Osteoblast (primary cell): ENCODE measurements at places on chromosomes 12 and 14. TPM values are rescaled to one million over a fixed set of nuclear protein-coding genes. Genes with fewer than 3 reads are reported as not detected.

- H3K27me3 ChIP-seq: no peaks in the 10 kb centered on the region
- H3K4me3 ChIP-seq: no peak overlapping the region
- H3K4me1 ChIP-seq: peaks cover 50% of the 10 kb centered on the region
- H3K36me3 ChIP-seq: no peaks in the 10 kb centered on the region
- no peak for DNase-seq
These were observed 36.4 kb downstream of the SAMD4A start for GRCh38 chr14:54603362-54603761.

DDN gene
- total RNA-seq: under 0.01 and 0.29 TPM in 2 replicates

DNA sequence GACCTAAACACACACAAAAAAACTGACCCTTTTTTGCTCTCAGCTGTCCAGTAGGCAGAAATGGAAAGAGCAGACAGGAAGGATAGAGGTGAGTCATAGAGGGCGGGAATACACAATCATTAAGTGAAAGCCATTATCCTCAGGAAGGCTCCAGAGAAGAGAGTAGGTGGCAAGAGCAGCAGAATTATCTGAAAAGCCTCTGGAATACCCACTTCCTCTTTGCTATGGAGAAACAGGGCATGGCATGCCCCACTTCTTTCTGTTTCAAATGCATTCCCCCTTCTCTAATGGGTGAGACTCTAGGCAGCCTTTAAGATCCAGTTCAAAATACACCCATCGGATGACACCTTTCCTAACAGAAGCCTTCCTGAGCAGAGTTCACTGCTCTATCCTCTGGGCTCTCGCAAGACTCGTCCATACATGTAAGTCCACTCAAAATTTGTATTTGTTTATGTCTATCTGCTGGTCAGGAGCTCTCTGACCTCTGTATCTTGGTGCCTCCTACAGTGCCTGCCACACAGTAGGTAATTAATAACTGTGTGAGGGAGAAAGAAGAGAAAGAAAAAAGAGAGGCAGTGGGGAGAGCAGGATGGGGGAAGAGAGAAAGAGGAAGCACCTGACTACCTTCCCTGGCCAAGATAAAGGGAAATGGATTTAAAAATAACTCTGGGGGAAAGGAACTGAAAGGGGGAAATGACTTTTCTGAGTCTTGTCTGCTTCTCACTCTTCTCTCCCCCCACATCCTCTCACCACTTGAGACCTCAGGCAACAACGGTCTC, 8.5 kb downstream of the KLHL33 start:
- H3K4me1 ChIP-seq: peaks cover 4% of the 10 kb centered on the region
- no peak overlapping the region for H3K4me3 ChIP-seq
- H3K27ac ChIP-seq: no peak overlapping the region

DNA sequence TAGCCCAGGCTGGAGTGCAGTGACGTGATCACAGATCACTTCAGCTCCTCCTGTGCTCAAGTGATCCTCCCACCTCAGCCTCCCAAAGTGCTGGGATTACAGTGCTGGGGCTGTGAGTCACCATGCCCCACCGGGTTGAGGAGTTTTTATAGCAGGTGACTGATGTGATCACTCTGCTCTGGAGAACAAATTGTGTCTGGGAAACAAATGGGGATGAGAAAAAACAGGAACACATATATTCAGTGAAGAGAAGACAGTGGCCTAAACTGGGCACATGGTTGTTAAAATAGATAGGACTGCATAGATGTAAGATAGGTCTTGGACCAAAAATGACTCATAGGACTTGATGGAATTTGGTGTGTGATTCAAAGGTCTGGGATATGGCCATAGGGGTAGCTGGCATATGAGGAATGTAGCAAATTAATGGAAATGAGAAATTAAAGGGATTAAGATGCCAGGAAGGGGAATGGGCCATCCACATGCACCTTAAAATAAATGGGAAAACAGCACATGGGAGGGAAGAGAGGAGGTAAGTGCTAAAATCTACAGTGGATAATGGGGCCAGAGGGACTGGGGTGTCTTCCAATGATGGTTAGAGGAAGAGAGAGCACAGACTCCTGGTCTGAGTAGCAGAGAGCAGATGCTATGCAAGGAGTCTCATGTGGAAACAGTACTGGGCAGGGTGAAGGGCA, 11.2 kb downstream of the BCAT1 start:
- H3K27me3 ChIP-seq: no peaks in the 10 kb centered on the region
- H3K4me1 ChIP-seq: no peaks in the 10 kb centered on the region
- DNase-seq: peak; percentile 54
- H3K27ac ChIP-seq: no peak overlapping the region

GRCh38 chr14:22558221-22558913, 30.7 kb downstream of the DAD1 start:
- no peak overlapping the region for H3K4me3 ChIP-seq
- H3K36me3 ChIP-seq: peaks cover 3% of the 10 kb centered on the region

- H3K36me3 ChIP-seq: no peaks in the 10 kb centered on the region
- no peaks in the 10 kb centered on the region for H3K27me3 ChIP-seq
- peaks cover 3% of the 10 kb centered on the region for H3K4me1 ChIP-seq
- H3K4me3 ChIP-seq: no peak overlapping the region
- peak; percentile 62 for DNase-seq
These were observed 29.2 kb downstream of the TMEM120B start for GRCh38 chr12:121741743-121742142.

DNA sequence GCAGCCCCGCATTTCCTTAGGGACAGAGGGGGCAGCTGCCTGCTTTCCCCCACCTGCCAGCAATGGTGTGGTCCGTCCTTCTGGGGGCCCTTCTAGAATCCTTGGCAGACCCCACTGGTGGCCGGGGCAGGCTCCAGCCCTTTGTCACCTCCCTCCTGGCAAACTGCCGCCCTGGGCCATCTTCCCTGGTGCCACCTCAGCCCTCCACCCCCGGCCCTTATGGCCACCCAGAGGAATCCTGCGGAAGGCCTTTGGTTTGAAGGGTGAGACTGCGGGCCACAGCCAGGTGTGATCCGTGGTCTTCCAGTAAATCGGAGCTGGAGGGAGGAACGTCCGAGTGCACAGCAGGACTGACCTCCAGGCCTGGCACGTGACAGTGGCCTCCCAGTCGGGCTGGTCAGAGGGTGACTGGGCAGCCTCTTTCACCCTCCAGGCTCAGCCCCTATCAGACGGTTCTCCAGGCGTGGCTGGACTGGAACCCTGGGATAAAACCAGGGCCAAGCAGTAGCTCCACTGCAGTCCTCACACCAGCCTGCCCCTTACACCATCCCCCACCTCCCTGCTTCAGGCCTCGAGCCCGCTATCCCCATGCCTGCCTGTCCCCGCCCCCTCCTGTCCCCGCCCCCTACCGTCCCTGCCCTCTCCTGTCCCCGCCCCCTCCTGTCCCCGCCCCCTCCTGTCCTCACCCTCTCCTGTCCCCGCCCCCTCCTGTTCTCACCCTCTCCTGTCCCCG, 12.4 kb downstream of the FBRSL1 start:
- no peaks in the 10 kb centered on the region for H3K36me3 ChIP-seq
- H3K4me3 ChIP-seq: no peak overlapping the region
- no peak overlapping the region for H3K27ac ChIP-seq
- H3K27me3 ChIP-seq: no peaks in the 10 kb centered on the region

APAF1 gene
- total RNA-seq: 15.2 and 21.8 TPM in 2 replicates

LTB4R gene
- 1.2 and 1.8 TPM in 2 replicates for total RNA-seq

- no peaks in the 10 kb centered on the region for H3K36me3 ChIP-seq
- peak; percentile 42 for DNase-seq
- H3K27ac ChIP-seq: peak overlapping the region; percentile 2
- no peaks in the 10 kb centered on the region for H3K27me3 ChIP-seq
These were observed 274.1 kb downstream of the ADAMTS20 start for GRCh38 chr12:43277651-43278540.

SRRM4 gene
- total RNA-seq: not detected in 2 replicates

- peaks cover 27% of the 10 kb centered on the region for H3K4me1 ChIP-seq
- no peaks in the 10 kb centered on the region for H3K36me3 ChIP-seq
- no peak overlapping the region for H3K4me3 ChIP-seq
- DNase-seq: peak; percentile 22
- H3K27me3 ChIP-seq: peaks cover 2% of the 10 kb centered on the region
- no peak overlapping the region for H3K27ac ChIP-seq
These were observed 202.8 kb downstream of the NUAK1 start for GRCh38 chr12:105935981-105936380.

GRCh38 chr14:61280526-61281185, 482 bp downstream of the TMEM30B start:
- H3K4me1 ChIP-seq: no peaks in the 10 kb centered on the region
- no peak overlapping the region for H3K27ac ChIP-seq
- H3K36me3 ChIP-seq: no peaks in the 10 kb centered on the region

DNA sequence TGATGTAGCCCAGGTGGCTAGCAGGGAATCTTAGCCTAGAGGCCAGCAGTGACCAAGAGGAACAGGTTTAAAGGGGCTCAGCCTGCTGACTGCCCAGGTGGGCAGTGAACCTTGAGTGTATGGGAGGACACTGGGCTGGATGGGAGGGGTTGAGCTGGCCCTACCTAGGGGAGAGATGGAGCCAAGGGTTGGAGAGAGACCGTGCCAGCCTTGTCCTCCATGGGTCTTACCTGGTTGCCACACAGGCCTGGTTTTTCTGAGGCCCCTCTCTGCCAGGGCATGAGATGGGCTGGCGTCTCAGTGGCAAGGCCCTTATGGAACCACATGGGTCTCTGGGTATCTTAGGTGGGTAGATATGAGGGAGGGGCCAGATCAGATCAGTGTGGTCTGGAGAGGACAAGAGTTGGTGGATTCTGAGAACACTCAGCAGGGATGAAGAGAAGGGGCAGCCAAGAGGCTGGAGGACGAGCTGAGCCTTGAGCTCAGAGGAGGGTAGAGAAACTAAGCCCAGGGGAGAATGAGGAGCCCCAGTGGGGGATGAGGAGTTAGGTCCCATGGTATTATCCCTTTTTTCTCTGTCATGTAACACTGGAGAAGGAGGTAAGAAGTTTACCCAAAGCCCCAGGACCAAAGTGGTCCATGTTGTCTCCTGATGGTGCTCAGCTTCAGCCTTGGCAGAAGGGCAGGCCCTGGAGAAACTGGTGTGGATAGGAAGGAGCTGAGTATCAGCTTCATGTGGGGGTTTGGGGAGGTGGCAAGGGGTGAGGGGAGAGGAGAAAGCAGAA, 3.7 kb downstream of the GZMB start:
- H3K27ac ChIP-seq: no peak overlapping the region
- DNase-seq: peak; percentile 13
- H3K36me3 ChIP-seq: no peaks in the 10 kb centered on the region
- H3K4me1 ChIP-seq: no peaks in the 10 kb centered on the region

- H3K27me3 ChIP-seq: no peaks in the 10 kb centered on the region
- no peaks in the 10 kb centered on the region for H3K4me1 ChIP-seq
- H3K4me3 ChIP-seq: no peak overlapping the region
- no peak overlapping the region for H3K27ac ChIP-seq
- DNase-seq: no peak
These were observed 1123.6 kb upstream of the SEL1L start for GRCh38 chr14:82657186-82657675.

PIANP gene
- total RNA-seq: not detected in 2 replicates

- H3K4me1 ChIP-seq: peaks cover under 1% of the 10 kb centered on the region
- no peaks in the 10 kb centered on the region for H3K36me3 ChIP-seq
- peaks cover 14% of the 10 kb centered on the region for H3K27me3 ChIP-seq
- H3K27ac ChIP-seq: no peak overlapping the region
These were observed 88.1 kb upstream of the ETV6 start for GRCh38 chr12:11561411-11561810.

POU6F1 gene
- total RNA-seq: 6.8 and 7.6 TPM in 2 replicates

- peak overlapping the region; percentile 99 for H3K27ac ChIP-seq
- no peaks in the 10 kb centered on the region for H3K27me3 ChIP-seq
- H3K36me3 ChIP-seq: no peaks in the 10 kb centered on the region
- H3K4me3 ChIP-seq: no peak overlapping the region
- peaks cover 68% of the 10 kb centered on the region for H3K4me1 ChIP-seq
These were observed 3.2 kb upstream of the MMP19 start for GRCh38 chr12:55845785-55846496.
